T-helper 1 cell (primary cell): ENCODE measurements at places on chromosomes 2 and 18.

DNA sequence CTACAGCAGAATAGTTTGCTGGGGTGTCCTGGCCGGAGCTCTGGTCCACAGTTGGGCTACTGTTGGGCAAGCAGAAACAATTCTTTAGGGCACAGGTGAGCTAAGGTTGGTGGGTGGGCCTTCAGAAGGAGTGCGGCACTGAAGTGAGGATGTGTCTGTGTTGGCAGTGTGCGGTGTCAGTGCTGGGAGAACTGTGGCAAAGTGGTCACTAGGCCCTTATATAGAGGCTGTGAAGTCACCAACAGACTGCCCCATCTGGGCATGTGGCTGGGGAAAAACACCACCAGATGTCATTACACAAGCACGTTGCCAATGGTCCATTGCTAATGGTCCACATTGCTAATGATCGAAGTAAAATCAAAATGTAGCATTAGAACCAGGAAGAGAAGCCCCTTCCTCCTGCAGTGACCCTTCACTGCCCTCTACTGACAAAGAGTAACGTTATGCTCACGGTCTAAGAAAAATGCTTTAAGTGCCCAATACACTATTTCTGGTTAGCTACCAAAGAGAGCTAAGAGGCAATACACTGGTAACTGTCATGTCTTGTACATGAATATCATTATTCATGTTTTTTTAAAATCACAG is 21.3 kb downstream of the SCN1A start:
- DNase-seq: no peak

- no peak for DNase-seq
Measured at GRCh38 chr2:204452464-204453023, 92.7 kb upstream of the PARD3B start.

DNA sequence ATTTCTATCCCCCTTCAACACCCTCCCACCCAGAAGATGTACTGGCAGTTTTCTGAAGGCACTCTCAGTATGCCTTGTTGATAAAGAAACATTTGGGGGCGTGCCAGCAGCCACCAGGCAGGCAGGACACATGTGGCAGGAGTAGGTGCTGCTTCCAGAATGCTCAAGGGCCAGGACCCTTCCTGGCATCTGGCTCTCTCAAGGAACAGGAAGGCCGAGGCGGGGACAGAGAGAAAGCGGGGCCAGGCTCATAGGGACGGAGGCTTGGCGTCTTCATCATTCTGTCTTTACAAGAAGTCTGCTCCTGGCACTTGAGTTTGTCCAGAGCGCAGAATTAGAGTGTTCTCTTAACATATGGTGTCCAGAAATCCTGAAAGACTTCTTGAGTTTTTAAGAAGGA is 121.6 kb downstream of the FAM210A start:
- DNase-seq: no peak

GRCh38 chr18:8814206-8814605 is 108.8 kb downstream of the MTCL1 start:
- DNase-seq: no peak

DNA sequence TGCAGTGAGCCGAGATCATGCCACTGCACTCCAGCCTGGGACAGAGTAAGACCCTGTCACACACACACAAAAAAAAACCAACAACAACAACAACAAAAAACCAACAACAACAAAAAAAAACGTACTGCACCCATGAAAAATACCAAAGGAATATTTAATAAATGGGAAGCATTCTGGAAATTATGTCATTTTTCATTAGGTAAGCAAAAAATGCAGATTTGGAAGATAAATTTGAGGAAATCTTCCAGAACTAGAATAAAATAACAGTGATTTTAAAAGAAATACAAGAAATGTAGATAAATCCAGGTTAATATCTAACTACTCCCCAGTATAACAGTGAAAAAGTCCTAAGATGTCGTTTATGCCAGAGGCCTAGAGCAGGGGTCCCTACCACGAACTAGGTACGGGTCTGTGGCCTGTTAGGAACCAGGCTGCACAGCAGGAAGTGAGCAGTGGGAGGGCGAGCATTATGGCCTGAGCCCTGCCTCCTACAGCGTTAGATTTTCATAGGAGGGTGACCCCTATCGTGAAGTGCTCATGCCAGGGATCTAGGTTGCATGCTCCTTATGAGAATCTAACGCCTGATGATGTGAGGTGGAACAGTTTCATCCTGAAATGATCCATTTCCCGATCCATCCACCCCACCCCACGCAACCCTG is 21.5 kb downstream of the FAM161A start:
- DNase-seq: no peak

- DNase-seq: no peak
Measured at GRCh38 chr18:49339146-49339545, 121.3 kb downstream of the DYM start.

GRCh38 chr2:164593541-164593940 is 27.7 kb downstream of the GRB14 start:
- DNase-seq: no peak

GRCh38 chr2:96233436-96233835 is 24.8 kb upstream of the STARD7 start:
- DNase-seq: no peak

DNA sequence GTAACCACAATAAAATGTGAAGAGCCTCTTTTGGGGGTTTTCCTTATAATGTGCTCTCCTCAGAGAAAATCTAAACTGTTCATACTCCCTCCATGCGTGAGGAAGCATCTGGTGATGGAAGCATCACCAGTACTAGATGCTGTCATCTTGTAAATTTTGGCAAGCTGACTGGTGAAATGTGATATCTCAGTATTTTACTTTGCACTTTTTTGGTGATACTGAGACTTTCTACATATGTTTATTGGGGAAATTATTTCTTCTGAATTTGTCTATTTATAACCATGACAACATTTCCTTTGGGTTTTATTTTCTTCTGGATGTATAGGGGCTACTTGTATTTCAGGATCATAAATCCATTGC is 95.9 kb upstream of the DLGAP1 start:
- no peak for DNase-seq

DNA sequence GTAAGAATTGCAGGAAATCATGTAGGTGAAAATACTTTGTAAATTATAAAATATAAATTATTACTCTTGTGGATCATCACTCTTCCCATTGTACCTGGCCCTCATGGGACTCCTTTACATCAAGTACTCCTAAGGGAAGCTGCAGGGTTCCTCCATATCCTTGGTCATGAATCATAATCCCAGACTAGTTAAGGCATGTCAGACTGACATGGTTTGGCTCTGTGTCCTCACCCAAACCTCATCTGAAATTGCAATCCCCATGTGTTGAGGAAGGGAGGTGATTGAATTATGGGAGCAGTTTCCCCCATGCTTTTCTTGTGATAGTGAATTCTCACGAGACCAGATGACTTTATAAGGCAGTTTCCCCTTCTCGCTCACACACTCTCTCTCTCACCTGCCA is 77.1 kb downstream of the CMPK2 start:
- DNase-seq: no peak

DNA sequence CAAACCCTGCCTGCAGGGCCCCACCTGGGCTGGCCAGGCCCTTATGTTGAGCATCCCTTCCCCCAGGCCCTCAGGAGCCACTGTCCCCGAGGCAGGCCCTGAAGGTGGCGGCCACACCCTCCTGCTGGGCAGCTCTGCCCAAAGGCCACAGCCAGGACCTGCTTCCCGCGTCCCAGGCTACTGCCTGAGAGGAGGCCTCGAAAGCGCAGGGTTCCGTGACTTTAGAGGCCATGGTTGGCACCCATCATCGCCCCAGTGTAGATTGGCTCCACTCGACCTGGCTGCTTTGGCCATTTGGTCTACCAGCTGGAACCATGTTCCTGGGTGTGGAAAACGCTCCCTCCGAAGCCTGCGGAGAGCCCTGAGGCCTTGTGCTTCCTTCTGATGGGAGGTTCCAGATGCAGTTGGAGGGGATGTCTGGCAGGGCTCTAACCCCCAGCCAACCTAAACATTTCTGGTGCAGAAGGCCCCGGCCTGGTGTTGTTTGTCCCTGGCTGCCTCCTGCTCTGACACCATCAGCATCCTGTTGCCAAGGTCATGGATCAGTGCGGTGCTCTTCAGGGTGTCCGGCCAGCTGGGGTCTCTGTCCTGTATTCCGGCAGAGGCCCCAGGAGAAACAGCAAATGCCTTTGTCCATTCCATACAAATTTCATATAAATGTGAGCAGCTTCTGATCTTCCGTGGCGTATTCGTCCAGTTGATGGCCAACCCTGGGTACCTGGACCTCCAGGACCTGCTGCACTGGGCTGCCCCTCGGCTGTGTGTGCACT is 14.7 kb downstream of the CAPN10 start:
- peak; percentile 4 for DNase-seq

GRCh38 chr2:1793868-1794445 is 49.6 kb upstream of the PXDN start:
- no peak for DNase-seq

GRCh38 chr2:212357606-212358005 is 181.0 kb downstream of the ERBB4 start:
- DNase-seq: no peak

- DNase-seq: no peak
Measured at GRCh38 chr18:25686960-25687500, 335.1 kb upstream of the ZNF521 start.
